ENCODE measurements at places on chromosomes 16 and 17.

DNA sequence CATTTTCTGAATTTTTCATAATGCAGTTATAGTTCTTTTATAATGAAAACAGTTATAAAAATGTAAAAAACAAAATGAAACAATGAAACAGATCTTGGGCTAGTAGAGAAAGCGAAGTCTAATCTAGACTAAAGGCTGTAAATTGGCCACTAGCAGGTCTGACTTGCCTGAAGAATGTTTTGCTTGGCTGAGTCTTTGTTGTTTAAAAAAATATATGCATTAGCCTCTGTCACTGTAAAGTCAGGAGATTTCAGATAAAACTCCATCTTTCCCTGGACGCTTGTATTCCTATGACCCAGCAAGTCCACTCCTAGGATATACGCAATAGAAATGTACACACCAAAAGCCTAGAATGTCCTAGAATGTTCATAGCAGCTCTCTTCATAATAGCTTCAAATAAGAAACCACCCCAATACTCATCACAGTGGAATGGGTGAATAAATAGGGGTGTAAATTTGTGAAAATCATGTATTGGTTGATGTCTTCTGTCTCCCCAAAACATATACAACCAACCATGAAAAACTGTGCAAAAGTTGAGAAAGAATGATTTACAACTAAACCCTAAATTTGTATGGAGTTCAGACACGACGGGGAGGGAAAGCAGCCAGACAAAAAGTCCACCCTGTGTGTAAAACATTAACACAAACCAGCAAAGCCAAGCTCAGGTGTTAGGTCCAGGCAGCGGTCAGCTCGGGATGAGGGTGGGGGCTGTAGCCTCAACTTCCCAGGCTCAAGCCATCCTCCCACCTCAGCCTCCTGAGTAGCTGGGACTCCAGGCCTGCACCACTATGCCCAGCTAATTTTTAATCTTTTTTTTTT lies 37.7 kb upstream of the MEAK7 start:
- DNase-seq = no peak

- DNase-seq = no peak
Measured at GRCh38 chr17:40315678-40316570, 6.9 kb downstream of the RARA start.

DNA sequence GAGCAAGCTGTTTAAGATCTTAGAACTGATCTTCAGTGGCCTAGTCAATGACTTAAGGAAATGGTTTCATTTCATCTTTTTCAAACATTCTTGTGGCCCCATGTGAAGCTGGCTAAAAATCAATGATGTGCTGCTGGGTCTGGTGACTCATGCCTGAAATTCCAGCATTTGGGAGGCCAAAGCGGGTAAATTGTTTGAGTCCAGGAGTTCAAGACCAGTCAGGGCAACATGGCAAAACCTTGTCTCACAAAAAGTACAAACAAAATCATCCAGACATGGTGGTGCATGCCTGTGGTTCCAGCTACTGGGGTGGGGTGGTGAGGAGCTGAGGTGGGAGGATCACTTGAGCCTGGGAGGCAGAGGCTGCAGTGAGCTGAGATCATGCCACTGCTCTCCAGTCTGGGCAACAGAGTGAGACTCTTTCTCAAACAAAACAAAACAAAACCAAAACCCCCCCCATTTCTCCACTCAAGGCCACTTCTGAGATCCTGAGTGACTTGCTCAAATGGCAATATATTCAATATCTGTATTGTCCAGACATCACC lies 17.4 kb upstream of the COL1A1 start:
- DNase-seq = no peak

- DNase-seq = no peak
Measured at GRCh38 chr17:28511858-28512461, 5.8 kb downstream of the FOXN1 start.

- DNase-seq = no peak
Measured at GRCh38 chr17:58995247-58995940, 111.3 kb downstream of the TRIM37 start.

- DNase-seq = no peak
Measured at GRCh38 chr16:649631-650030, 466 bp downstream of the WDR90 start.

DNA sequence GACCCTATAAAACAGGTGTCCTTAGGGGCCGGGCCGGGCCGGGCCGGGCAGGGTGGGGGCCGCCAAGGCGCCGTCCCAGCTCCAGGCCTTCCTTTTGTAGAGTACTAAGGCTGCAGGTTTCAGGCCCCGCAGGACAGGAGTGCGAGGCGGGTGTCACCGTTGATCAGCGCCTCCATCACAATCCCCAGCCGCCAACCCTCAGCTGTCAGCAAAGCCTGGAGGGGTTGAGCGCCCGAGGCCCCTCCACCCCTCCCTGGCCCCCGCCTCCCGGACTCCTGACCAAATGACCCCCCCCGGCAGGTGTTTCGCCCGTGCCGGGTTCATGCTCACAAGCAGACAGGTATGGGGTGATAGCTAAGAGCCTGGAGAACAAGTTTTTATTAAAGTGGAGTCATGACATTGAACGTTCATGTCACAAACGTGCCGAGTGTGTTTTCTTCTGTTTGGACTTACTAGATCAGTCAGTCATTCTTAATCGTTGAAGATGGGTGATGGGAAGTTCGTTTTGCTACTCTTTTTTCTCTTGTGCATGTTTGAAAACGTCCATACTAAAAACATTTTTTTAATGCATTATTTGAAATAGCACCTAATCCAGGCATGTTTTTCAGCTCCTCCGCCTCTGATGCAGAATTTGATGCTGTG lies 534 bp downstream of the ARL2BP start:
- no peak for DNase-seq

DNA sequence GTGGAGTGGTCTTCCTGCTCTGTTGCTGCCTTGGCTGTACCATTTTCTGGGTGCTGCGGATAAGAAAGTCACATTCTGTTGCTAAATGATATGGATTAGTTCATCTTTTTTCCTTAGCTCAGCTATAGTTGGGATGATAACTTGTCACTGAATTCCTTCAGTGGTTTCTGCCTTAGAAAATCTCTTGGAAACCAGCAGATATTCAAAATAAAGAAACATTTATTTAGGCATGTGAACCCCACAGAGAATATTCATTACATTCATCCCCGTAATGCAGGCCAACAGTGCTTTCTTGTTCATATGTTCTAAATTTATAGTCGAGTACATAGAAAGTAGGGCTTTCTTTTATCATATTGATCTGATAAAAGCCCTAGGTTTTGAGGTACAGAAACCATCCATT lies 151.3 kb downstream of the CYB561 start:
- no peak for DNase-seq

DNA sequence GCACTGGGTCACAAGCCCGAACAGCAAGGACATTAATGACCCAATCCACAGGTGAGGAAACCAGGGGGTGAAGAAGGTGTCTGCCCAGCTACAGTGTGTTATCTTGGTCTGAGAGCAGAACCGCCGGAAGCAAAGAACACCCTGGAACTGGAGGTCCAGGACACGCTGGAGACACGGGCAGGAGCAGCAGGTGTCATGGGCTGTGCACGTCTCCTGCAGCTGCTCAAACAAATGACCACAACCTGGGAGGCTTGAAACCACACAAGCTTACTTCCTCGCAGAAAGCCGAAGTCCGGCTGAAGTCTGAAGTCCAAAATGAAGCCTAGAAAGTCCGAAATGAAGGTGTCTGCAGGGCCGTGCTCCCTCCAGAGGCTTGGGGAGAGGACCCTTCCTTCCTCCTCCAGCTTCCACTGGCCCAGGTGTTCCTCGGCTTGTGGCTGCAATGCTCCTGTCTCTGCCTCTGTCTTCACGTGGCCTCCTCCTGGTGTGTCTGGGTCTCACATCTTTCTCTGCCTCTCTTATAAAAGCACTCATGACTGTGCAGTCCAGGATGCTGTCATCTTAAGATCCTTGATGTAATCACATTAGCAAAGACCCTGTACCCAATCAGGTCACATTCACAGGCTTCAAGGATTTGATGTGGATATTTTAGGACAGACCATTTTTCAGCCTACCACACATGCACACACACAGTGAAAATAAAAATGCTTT lies 351.2 kb downstream of the C16orf95 start:
- DNase-seq = no peak

- peak; percentile 29 for DNase-seq
Measured at GRCh38 chr17:47663912-47664623, 14.3 kb downstream of the KPNB1 start.

- no peak for DNase-seq
Measured at GRCh38 chr17:27628376-27628775, 2.6 kb upstream of the LGALS9 start.

DNA sequence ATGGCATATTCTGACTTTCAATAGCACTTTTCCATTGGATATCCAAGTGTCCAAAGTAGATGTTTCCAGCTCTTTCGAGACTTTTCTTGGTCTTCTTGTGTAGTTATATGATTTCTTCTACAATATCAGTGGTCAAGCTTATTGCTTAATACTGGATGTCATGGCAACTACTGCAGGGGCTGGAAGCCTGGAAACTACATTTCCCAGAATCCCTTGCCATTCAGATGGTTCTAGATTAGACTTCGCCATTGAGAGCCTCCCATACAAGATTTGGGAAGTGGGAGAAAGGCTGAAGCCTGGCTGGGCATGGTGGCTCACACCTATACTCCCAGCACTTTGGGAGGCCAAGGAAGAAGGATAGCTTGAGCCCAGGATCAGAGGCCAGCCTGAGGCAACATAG lies 153.6 kb downstream of the C16orf95 start:
- DNase-seq = no peak

- DNase-seq = no peak
Measured at GRCh38 chr17:29747660-29748059, 124.9 kb upstream of the CORO6 start.

- DNase-seq = no peak
Measured at GRCh38 chr17:5530265-5531084, 44.1 kb downstream of the MIS12 start.

DNA sequence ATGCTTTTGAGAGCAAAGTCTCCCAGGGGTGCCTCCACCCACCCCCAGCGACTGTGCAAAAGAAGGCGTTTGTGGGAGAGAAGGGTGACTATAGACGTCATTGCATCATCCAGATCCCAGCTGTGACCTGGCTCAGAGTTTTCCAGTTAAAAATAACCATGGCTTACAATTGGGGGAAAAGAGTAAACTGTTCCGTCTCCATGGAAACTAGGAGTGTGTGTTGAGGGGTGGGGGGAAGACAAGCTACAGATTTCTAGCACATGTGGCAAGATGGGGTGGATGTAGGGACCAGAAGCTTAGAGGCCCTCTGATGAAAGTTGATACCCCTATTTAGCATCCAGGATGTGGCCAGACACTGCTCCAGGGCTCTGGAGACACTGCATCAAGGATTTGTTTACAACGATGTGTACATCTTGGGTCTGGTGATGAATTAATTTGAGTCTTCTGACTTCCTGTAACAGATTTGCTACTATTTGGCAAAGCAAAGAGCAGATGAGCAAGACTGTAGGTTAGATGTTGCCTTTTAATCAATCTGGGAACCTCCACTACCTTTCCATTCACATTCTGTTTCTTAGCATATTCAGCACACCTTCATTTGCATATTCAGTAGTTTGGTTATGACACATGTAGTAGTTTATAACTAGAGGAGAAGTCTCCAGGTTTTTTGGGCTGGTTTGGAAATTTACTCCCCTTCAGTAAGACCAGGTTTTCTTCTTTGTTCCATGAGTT lies 6.2 kb upstream of the DUSP14 start:
- no peak for DNase-seq

DNA sequence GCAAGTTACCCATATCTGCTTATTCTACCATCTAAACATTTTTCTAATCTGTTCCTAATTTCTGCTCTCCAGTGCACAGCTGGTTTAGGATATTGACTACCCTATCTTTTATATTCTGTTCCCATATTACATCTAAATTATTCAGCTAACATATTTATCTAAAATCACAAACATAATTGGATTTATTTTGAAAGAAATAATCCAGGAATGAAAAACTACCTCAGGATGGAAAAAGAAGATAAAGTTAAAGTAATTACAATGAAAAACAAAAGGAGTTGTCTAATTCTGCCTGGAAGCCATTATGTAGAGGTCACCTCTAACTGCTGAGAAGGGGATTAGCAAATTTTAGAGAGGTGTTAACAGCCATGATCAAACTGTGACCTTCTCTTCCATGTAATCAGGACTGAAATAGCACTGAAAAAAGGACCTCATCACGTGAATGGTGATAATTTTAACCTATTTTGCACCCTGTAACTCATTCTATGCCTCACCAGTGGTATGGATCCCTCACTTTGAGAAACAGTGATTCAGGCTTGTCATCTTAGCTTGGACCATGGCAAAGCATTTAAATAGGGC lies 653.3 kb downstream of the CDH11 start:
- no peak for DNase-seq

DNA sequence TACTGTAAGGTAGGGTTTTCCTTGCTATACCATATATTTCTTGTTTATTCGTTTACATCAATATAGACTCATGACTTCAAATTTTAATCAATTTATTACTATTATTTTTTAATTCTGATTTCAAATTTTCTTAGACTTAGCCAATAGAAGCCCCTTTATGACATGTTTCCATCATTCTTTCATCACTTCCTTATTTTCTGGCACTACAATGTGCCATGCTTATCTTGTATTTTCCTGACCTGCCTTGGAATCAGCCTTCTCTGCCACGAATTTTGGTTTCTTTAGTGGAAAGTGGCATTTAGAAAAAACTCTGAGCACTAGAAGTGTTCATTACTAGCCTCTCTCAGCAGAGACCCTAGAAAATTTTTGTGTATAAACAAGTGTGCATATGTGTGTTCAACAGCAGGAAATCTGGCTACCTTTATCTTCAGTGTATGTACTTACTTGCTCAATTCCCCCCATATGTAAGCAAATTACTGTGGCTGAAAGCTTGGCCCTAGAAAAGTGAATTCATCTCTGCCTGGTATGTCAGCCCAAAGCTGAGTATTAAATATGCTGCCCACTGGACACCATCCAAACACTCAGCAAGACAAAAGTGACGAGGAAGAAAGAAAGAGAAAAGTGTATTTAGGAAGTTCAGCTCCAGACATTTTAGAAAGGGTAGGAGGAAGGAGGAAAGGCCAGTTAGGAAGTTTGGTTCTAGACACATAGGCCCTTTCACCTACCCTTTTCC lies 4.0 kb downstream of the STXBP4 start:
- no peak for DNase-seq

DNA sequence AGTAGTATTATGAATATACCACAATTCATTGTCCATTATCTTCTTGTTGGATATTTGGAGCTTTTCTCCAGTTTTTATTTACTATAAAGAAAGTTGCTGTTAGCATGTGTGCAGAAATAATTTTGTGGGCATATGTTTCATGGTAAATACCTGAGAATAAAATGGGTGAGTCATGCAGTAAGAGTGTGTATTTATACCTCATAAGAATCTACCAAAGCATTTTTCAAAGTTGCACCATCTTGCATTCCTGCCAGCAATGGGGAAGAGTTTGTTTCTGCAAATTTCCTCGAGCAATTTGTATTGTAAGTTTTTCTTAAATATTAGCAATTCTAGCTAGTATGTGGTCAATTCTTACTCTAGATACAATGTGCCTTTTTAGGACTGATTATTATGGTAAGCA lies 7.9 kb upstream of the MON1B start:
- no peak for DNase-seq

DNA sequence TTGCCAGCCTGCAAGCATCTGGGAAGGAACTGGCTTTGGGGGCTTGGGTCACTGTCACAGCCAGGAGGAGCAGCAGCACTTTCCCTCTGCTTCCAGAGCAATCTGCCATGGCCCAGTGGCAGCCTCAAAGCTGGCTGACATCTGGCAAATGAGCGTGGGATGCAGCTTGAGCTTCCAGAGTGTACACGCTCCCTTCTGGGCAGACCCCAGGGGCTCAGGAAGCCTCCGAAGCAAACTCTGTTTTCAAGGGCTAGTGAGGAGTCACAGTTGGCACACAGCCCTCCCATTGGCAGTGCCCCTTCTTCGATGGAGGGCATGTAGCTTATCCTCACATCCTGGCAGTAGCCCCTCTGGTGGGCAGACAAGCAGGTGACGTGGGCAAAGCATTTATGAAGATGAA lies 249.6 kb downstream of the ENGASE start:
- DNase-seq = no peak
